ENCODE measurements at places on chromosomes 1 and 21.

GRCh38 chr1:179938752-179939151, 15.9 kb upstream of the CEP350 start:
- peak; percentile 82 for DNase-seq

- no peak for DNase-seq
These were observed 91.6 kb downstream of the DNAH14 start for GRCh38 chr1:225021037-225021436.

DNA sequence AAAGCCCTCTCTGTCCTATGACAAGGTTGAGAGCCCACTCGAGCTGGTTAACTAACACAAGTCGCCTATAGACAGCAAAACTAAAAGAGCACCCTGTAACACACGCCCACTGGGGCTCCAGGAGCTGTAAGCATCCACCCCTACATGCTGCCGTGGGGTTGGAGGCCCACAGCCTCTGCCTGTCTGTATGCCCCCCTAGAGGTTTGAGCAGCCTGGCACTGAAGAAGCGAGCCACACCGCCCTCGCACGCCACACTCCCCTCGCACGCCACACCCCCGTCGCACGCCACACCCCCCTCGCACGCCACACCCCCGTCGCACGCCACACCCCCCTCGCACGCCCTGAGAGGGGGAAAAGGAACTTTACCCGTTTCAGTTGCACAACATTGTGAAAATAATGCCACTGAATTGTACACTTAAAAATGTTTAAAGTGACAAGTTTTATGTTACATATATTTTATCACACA, 13.2 kb upstream of the HMGCL start:
- peak; percentile 83 for DNase-seq

DNA sequence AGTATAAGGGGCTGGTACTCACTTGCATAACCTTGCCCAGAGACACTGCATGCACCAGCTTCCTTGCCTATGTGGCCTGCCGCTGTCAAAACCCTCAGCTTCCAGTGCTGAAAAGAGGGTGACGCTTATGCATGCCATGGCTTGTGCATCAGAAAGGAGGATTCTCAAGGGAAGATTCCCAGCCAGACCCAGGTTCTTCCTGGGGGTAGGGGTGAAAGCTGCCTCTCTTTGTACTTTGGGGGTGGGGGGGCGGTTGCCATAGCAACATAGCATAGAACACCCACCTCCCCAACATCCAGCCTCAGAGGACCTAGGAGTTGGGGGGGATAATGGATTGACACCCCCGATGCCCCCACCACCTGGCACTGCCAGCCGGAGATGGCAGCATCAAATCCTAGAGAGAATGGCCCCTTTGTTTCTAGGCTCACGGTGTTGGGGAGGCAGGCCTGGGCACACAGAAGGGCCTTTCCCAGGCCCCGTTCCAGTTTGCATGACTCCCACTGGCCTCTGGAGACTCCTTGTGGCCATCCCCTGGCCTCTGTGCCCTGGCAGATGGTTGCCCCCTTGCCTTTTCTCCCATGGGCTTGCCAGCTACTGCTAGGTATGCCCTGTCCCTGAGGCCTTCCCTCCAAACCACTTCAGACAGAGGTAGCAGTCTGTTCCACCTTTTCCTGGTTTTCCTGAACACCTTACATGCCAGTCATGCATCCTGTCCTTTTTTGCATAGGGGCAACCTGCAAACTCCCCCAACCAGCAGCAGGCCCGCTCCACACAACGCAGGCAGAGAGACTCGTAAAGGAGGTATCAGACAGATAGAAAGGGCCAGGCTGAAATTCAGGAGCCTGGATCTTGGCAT, 44.6 kb downstream of the RHBG start:
- DNase-seq = no peak

DNA sequence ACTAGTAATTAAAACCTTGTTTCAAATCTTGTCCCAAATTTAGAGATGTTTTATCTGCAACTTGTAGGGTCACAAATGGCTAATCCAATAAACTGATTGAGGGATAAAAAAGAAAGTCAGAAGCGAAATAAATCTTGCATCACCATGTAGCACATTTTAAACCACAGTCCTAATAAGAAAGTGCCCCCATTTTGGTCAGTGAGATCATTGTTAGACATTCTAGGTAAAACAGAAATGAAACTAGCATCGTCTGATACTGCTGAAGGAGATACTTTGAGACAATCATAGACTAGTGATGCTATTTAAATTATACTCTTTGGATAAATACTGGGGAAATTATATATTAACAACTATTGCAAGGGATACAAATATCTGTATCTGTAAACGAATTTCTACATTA, 247.9 kb downstream of the AMY1C start:
- no peak for DNase-seq

DNA sequence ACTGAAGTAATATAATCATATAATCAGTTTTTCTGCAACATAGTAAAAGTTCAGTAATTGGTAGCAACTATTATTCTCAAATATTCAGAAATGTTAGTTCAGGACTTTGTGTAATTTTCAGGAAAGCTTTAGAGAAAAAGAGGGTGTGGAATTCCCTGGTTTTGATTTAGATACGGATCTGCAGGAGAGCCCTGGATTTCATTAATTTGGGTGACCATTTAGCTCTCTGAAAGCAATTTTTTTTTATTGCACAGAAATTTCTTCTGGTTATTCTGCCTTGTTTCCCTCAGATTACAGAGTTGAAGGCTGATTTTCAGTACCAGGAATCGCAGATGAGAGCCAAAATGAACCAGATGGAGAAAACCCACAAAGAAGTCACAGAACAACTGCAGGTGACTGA, 13.8 kb upstream of the STX12 start:
- DNase-seq = no peak

DNA sequence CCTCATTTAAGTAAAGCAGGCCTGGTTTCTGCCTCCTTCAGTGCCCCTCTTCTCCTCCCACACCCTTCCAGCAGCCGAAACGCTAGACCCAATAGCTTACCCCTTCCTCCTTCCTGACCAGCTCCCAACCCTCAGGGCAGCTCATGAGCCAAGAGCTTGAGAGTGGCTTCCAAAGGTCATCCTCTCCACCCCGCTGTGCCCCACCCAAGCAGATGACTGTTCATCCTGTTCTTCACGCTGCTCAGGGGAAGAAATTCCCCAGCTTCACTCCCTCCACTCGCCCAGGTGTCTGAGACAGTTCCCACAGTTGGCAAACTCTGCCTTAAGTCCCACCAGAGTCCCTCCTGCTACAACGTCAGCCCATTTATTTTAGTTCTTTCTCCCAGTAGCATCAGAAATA, 23.4 kb downstream of the ARHGEF19 start:
- DNase-seq = peak; percentile 55

- peak; percentile 87 for DNase-seq
These were observed 102.4 kb upstream of the SERBP1 start for GRCh38 chr1:67532452-67533216.

- DNase-seq = peak; percentile 80
These were observed 49.5 kb downstream of the CHD1L start for GRCh38 chr1:147292012-147292411.

DNA sequence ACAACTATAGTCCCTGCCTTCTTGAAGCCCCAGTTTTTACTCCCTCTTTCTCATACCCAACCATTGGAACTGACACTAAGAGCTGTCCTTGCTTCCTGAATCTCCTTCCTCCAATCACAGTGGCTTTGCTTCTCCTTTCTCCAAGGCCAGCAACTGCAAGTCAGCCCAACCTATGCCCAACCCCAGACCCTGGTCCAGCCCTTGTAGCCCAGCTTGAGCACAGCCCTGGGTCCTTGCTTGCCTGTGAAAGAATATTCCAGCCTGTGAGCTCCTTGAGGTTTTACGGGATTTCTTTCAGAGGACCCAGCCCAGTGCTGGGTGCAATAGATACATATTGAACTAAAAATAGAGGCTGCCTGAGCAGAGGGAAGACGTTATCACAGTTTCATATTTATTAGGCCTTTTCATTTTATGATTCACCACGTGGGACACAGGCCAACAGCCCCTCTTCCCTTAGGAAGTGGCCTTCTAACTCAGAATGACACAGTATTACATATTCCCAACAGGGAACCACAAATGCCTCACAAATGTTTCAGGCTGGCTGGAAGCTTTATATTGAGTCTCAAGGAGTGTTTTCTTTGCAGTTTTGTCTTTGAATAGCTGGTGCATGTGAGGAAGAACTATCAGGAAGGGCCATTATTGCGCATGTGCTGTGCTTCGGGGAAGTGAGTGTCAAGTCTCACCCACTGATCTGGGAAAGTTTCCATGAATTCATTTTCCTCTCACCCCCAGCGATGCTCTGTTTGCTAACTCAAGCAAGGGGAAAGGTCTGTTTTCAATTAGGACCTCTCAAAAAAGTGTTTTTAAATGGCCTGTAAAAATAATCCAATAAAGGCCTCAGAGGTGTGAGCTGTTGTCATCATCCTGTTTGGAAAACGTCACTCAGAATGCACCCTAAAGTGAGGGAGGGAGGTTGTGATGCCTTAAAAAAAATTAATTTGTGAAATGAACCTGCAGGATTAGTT, 92.3 kb upstream of the NFIA start:
- peak; percentile 93 for DNase-seq

- no peak for DNase-seq
These were observed 57.8 kb upstream of the PGD start for GRCh38 chr1:10340930-10341590.

DNA sequence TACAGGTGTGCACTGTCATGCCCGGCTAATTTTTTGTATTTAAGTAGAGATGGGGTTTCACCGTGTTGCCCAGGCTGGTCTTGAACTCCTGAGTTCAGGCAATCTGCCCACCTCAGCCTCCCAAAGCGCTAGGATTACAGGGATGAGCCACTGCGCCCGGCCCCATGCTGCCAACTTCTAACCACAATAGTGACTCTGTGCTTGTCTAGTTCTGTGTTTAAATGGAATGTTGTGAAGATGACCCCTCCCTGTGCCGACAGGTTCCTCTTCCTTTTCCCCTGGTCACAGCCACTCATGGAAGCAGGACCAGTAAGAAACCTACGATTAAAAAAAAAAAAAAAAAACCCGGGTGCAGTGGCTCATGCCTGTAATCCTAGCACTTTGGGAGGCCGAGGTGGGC, 4.7 kb downstream of the MAP1LC3C start:
- no peak for DNase-seq

DNA sequence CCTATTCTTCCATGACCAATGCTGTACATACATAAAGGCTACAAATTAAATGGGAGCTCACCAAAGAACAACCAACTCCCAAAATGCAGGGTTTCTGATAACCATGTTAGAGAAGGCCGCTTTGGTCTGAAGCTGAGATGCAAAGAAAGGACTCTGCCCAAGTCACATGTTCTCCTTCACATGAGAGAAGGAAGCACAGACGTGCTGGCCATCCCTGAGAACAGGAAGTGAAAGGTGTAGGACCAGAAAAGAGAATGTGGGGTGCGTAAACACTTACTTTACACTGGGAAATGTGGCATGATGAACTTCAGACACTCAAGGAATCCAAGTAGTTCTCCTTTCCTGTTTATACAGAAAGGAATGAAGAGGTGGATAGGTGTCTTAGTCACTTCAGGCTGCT, 31.7 kb upstream of the TADA1 start:
- no peak for DNase-seq

- no peak for DNase-seq
These were observed 132.5 kb upstream of the FGGY start for GRCh38 chr1:59164371-59164770.

GRCh38 chr1:153568367-153569099, 2.9 kb upstream of the S100A2 start:
- peak; percentile 97 for DNase-seq

DNA sequence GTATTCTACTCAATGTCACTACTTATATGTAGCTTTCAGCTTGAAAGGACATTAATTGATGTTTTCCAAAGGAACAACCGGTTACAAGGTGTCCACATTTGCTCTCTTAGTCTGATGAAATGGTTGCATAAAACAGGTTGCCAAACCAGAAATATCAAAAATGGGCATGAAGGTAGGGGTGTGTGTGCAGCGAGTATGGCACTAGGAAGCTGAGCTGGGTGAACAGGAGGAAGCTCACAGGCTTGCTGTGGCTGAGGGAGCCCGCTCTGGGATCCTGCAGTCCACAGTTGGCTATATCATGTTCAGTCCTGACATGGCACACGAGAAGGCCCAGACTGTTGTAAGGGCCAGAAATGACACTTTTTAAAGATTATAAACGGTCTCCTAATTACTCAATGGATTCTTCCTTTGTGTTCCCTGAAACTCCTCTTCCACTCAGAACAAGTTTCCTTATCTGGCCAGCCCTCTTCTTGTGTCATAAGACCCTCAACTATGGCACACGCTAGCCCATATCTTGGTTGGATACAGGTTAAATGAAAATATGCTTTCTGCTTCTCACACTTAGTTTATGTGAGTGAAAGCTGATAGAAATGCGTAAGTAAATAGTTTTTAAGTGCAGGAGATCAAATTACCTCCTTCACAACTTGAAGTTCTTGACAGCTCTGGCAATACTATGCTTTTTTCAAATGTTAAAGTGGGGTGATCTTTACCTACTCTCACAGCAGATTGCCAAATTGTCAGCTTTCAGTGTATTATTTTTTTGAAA, 201.5 kb downstream of the LMO4 start:
- no peak for DNase-seq

DNA sequence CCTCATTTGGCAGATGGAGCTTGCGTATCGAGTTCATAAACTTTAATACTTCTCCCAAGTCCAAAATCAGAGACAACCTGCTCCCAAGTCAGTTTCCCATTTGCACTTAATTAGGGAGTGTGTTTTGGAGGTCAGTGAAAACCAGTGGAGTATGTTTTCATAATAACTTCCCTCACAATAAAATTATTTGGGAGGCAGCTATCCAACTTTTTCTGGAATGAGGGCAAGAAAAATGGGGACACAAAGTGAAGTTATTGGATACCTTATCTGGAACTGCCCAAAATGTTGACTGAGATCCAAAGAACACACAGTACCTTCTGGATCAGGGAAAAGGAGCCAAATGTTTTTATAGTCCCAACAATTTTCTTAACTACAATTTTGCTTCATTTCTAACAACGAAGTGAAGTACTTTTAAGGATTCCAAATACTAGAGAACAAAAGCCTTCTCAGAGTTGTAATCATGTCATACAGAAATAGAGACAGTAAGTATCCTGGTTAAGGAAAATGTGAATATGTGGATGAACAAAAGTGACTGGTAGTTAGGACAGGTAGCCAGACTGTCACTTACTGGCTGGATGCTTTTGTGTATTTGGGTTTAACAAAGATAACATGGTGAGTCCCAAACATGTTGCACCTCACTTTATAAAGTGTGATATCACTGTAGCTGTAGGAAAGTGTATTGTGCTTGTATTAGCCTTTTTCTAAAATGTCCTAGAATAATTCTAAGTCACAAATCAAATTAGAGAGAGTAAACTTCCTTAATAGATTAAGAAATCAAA, 325.0 kb downstream of the HLX start:
- DNase-seq = peak; percentile 18

- no peak for DNase-seq
These were observed 17.3 kb downstream of the SLAMF1 start for GRCh38 chr1:160629286-160630210.
